ENCODE measurements at places on chromosomes 16 and 17.

- no peak for DNase-seq
These were observed 67.8 kb downstream of the C16orf95 start for GRCh38 chr16:87249425-87249824.

GRCh38 chr17:80868022-80868609 lies 123.5 kb upstream of the CHMP6 start:
- no peak for DNase-seq

DNA sequence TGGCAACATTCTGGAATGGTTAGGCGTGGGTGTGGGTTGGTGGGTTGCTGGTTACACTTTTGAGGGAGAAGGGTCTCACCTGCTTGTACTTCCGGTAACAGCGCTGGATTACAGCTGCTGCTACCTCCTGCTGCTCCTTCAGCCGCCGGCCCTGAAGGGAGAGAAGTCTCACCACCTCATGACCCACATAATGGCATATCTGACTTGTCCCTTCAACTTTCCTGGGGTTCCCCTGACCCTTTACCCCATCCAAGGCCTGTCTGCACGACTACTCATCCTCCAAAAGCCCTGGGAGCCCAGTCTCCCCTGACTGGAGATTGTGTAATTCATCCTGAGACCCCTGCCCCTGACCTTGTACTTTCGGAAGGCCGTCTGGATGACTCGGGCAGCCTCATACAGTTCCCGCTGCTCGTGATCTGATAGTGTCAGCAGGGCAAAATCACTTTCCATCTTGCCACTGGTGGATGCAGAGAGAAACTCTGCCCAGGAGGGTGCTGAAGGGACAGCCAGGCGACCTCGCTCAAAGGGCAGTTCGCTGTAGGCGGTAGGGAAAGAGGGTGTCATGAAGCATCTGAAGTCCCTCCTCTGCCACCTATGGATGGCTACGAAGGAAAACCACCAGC lies 2.0 kb upstream of the SPAG7 start:
- DNase-seq, result no peak

DNA sequence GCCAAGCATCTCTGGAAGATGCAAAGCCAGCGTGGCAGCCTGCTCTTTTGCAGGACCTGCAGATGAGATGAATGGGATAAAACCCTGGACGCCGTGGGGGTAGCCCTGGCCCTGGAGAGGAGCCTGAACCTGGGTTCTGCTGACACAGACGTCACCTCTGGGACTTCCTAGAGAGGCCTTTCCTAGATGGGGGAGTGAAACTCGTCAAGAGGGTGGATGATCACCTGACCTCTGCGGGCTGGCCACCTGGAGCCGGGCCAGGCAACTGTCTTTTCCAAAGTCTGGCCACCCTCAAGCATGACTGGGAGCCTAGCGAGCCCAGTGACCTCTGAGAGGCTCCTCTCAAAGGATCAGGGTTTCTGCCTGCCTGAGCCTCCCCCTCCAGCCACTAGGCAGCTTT lies 529.0 kb downstream of the KCNJ18 start:
- DNase-seq, result no peak

DNA sequence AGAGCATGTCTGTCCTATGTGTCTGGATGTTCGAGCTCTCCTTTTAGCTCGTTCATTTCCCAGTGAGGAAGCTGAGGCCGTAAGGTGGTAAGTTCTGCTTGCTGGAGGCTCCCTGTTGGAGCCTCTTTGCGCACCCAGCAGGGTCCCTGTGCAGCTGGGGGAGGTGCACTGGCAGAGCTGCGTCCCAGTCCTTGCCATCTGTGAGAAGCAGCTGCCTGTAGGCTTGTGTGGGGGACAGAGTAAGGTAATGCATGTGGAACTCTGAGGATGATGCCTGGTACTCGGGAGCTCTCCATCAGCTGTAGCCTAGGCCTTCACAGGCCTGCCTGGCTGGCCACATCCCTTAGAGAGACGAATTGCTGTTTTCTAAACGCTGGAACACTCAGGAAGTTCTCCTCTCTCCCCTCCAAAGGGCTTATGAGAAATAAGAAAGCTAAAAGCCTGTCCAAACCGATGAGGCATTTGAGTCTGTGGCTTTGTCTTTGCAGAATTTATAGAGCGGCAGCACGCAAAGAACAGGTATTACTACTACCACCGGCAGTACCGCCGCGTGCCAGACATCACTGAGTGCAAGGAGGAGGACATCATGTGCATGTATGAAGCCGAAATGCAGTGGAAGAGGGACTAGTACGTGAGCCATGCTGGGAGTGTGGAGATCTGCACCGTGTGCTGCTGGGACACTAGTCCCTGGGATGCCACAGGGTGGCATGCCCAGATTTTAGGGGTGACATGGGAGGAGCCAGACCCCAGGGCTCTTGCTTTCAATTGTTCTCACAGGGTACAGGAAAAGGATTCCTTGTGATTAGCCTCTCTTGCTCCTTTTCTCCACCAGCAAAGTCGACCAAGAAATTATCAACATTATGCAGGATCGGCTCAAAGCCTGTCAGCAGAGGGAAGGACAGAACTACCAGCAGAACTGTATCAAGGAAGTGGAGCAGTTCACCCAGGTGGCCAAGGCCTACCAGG lies 1.6 kb downstream of the NDUFB10 start:
- DNase-seq, result no peak

DNA sequence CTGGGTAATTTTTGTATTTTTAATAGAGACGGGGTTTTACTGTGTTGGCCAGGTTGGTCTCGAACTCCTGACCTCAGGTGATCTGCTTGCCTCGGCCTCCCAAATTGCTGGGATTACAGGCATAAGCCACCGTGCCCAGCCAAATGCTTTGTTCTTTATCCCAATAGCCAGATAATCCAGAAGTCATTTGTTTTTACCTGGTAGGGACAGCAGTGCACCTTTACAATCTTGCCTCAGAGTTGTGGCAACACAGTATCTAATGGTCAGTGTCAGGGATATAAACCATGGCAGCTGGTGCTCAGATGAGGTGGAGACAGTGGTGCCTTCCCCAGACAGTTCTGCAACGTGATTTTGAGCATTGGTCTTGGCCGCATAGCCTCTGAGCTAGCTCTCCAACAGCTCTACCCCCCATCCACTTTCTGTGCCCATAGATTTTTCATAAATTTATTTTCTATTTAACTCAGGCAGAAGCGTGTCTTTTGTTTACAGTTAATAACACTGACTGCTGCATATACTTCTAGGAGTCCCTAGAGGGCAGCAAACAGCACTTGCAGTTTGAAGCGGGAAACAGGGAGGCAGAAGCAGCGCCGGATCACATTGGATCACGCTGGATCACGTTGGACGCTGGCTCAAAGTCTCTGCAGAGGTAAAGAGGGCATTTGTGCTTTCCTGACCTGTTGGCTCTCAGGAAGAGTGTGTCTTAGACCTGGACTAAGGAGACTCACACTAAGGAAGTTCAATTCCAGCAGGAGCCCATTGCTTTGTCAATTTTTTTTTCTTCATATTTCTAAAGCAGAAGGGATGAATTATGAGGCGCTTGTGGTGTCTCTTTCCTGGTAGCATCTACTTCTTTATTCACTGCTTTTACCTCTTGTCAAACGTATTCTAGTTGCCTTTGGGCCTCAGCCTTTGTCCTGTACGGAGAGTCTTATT lies 5.1 kb upstream of the GGT6 start:
- peak; percentile 61 for DNase-seq

DNA sequence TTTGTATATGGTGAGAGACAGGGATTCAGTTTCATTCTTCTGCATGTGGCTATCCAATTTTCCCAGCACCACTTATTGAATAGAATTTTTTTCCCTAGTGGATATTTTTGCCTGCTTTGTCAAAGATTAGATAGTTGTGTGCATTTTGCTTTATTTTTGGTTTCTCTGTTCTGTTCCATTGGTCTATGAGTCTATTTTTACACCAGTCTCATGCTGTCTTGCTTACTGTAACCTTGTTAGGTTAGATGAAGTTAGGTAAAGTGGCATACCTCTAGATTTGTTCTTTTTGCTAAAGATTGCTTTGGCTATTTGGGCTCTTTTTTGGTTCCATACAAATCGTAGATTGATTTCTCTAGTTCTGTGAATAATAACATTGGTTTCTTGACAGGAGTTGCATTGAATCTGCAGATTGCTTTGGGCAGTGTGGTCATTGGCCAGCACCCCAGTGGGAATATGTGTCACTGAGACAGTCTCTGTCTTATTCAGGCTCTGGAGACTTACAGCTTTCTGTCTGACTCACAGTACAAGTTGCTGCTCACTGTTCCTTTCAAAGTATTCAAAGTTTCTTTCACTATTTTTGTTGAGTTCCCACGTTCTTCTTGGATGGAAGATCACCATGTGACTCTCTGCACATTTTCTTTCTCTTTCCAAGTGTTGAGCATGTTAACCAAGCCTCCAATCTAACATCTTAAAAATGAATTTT lies 709.1 kb downstream of the CDH11 start:
- no peak for DNase-seq

DNA sequence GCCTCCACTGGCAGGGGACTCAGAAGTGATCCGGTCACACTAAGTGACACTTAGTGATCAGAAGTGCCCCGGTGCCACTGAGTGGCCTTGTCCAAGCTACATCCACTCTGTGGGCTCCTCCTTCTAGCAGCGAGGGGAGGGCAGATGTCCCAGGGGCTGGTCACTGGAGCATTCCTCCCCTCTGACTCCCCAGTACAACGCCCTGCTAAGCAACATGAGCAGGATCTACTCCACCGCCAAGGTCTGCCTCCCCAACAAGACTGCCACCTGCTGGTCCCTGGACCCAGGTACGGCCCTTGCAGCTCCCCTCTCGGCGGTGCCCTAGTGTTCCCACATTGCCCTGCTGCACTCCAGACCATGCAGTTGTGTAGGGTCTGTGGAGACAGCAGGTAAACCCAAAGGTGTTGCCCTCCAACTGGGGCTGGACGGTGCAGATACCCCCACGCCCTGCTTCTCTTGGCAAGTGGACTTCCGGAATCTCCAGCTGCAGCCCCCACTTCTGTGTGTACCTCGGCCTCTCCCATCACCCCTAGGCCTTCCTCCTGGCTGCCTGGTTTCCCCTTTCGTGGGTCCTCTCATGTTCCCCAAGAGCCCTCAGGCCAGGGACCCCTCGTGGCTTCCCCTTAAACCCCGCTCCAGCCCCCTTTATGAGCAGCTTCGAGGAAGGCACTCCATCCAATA lies 2.1 kb downstream of the ACE start:
- DNase-seq, result peak; percentile 54

GRCh38 chr16:3520841-3521240 lies 20.0 kb downstream of the CLUAP1 start:
- DNase-seq, result no peak

DNA sequence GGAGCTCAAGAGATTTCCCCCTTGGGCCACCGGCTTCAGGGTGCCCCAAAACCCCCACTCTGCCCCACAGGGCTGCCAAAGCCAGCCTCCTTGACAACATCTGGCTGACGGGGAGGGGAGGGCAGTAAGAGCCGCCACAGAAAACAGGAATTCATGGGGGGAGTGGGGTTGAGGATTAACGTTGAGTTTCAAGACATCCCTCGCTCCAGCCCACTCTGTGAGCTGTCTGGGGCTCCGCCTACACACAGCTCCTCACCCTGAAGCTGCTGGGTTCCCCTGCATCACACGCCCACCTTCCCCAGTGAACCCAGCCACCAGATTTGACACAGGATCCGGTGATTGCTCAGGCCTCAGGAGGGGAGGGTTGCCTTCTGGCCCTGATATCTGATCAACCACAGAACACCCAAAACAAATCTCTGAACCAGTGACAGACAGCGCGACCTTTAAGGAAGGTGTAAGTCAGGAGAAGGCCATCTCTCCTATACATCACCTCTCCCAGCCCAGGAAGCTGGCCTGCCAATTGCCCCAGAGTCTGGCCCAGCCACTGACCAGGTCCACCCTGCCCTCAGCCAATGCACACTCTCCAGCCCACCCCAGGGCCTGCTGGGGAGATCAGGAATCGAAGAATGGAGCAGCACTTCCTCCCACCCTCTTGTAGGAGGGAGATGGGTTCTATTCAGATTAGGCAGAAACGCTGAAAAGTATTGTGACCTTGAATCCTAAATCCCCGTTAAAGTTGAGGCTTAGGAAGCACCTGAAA lies 132.1 kb downstream of the CLEC16A start:
- no peak for DNase-seq

GRCh38 chr16:51949282-51949681 lies 597.7 kb downstream of the TOX3 start:
- no peak for DNase-seq

- DNase-seq, result no peak
These were observed 500.4 kb upstream of the ERCC4 start for GRCh38 chr16:13419589-13419988.

DNA sequence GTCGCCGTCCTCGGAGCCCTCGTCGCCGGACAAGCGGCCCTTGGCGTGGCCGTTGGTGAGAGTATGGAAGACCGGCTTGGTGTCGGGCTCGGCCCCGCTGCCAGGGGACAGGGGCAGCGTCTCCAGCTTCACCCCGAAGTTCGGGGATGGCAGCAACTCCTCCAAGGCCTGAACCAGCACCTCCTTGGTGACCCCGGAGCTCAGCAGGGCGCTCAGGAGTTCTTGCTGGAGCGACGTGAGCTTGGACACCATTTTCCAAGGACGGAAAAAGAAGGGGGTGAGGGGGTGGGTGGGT lies 279 bp downstream of the HNF1B start:
- no peak for DNase-seq

DNA sequence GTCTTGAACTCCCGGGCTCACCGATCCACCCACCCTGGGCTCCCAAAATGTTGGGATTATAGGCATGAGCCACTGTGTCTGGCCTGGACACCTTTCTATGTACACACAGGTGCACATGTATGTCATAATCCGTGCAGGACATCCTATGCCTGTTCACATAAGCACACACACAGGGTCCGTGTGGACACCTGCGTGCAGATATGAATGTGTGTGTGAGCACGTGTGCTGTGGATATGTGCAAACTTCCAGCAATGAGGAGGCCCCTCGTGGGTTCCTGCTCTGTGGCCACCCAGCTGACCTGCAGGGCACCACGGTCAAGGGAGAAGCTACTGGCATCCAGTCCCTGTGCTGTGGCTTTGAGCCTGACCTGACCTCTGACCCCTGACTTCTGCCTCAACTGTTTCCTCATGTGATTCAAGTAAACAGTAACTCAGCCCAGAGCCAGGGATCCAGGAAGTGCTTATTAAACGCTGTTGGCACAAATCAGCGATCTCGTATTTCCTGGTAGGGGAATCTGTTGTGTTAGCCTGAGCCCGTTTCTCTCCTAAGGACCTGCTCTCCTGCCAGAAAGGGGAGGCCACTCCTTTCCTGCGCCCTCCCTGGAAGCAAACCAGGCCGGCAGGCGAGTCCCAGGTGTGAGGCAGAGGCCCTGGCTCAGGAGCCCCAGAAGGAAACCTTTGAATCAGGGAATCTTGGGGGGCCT lies 6.5 kb downstream of the CPNE7 start:
- no peak for DNase-seq

- DNase-seq, result no peak
These were observed 16.9 kb downstream of the CARHSP1 start for GRCh38 chr16:8851761-8852403.

- no peak for DNase-seq
These were observed 32.0 kb upstream of the PLLP start for GRCh38 chr16:57316390-57317017.

GRCh38 chr17:65297916-65298315 lies 160.7 kb downstream of the RGS9 start:
- no peak for DNase-seq

Data from NCI-H774 (cell line).